Smooth muscle cell of the brain vasculature (primary cell): ENCODE measurements at places on chromosomes 16 and 17.

DNA sequence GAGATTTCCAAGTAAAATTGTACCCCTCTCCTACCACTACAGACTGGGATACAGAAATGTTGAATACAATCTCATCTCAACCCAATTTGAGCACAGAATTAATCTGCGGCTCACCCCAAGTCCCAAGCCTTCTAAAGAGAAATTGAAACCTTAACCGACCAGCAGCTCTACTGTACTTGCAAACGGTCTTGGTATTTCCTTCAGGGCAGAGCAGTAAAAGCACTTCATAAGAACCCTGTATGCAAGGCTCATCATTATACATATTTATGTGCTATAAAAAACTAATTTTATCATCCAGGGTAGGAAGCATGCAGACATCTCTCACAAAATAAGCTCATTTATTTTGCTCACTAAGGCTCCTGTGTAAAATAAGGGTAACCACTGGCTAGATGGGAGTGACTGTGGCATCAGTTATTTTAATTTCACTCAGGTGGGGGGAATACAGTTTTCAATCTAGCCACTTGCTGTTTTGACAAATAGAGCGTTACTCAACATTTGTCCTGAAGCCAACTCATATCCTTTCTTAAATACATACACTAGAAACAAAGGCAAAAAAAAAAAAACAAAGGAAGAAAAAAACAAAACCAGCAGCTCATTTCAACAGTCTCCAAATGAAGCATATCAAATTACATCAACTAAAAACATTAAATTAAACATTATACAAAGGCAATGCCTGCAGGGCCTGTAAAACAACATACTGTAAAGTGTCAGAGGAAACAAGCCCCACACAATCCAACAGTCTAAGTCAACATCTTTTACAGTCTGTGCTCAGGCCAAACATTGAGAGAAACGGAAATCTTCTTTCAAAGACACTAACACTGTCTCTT, 65.0 kb downstream of the PARN start:
- no peak for DNase-seq

- no peak for DNase-seq
Measured at GRCh38 chr17:76268015-76268749, 3.0 kb downstream of the UBALD2 start.

DNA sequence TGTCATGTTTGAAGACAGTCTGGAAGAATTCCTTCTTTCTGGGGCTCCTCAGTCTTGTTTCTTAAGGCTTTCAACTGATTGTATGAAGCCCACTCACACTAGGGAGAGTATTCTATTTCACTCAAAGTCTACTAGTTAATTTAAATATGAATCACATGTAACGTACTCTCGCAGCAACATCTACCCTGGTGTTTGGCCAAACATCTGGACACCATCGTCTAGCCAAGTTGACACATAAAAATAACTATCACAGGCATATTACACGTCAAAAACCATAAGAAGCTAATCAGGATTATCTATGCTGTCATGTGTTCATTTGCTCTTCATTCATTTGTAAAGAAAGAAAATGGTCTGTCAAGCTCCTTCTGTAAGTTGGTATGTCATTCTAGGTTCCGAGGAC, 787.4 kb downstream of the KCNJ2 start:
- no peak for DNase-seq

DNA sequence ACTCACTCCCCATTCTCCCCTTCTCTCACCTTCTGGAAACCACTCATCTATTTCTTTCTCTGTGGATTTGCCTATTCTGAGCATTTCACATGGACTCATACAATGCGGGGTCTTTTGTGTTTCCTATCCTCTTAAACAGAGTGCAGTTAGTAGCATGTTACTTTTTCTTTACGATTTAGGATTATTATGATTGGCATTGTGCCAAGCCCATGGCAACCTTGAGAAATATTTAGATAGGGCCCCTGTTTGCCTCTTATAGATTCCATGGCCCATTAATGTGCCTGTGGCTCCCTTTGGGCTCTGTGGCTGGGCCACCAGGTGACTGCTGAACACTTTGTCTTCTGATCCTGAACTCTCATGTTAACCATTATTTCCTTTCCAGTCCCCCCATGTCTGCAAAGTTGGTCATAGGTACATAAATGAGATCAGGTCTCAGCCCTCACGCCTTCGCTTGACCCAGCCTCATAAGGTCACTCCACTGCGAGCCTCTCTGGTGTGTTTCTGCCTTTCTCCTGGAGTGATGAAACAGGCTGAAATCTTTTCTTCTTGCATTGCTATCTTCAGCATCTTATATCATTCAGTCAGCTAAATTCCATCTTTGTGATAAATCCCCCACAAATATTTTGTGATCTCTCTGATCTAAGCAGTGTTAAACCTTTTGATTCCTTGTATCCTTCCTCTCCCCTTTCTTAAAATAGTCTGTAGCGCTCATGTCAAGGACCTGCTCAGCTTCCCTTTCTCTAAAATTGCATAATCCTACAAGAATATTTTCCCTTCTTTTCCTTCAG, 44.0 kb downstream of the MYH3 start:
- DNase-seq, result no peak

DNA sequence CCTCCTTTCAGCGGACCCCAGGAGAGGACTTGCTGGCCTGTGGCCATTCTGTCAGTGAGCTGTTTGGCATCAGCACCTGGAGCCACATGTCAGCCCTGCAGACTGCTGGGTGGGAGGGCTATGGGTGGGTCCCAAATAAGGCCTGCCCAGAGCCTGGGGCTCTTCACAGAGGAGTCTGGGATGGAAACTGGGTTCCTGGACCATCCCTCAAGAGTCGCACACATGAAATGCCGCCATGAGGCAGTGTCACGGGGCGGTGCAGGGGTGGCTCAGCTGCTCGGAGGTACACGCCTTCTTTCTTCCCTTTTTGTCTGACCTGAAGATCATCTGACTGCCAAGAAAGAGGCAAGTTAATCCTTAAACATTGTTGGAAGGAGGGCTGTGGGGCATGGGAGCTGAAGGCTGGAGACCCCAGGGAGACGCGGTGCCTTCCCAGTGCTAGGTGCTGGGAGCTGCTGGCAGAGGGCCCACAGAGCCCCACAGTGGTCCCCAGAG, 14.8 kb downstream of the MPRIP start:
- DNase-seq, result no peak

GRCh38 chr16:31213877-31214707, at the start of gene TRIM72:
TSS of gene TRIM72 (plus strand) at chr16:31214119. CDS start at chr16:31214739, 620 bp downstream.
- DNase-seq, result no peak

- no peak for DNase-seq
Measured at GRCh38 chr17:47413872-47414271, 90.1 kb downstream of the EFCAB13 start.

DNA sequence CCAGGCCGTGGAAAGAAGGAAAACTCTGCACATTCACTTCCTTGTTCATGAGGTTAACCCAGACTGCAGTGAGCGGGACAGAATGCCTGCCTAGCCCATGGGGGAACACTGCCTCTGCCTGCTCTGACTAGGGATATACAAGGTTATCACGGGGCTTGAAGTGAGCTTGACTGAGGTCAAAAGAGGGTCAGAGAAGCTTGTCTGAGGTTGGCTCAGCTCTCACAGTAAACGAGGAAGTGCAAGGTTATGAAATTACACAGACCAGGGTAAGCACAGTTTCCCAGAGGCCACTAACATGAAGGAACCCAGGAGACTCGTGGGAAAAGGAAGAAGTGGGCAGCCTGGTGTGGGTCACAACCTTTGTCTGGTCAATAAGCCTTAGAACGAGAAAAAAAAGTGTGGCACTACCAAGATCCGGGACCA, 28.7 kb downstream of the HIC1 start:
- no peak for DNase-seq

DNA sequence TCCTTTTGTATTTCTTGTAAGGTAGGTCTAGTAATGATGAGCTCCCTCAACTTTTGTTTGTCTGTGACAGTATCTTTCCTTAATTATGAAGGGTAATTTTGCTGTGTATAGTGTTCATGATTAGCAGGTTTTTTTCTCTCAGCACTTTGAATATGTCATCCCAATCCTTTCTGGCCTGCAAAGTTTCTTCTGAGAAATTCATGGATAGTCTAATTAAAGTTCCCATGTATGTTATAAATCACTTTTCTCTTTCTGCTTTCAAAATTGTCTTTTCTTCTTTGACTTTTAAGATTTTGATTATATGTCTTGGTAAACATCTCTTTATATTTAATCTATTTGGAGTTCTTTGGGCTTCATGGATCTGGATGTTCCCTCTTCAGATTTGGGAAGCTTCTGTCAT, 54.3 kb upstream of the ZKSCAN2 start:
- no peak for DNase-seq

GRCh38 chr17:17075125-17075781, 33.0 kb downstream of the MPRIP start:
- peak; percentile 56 for DNase-seq

DNA sequence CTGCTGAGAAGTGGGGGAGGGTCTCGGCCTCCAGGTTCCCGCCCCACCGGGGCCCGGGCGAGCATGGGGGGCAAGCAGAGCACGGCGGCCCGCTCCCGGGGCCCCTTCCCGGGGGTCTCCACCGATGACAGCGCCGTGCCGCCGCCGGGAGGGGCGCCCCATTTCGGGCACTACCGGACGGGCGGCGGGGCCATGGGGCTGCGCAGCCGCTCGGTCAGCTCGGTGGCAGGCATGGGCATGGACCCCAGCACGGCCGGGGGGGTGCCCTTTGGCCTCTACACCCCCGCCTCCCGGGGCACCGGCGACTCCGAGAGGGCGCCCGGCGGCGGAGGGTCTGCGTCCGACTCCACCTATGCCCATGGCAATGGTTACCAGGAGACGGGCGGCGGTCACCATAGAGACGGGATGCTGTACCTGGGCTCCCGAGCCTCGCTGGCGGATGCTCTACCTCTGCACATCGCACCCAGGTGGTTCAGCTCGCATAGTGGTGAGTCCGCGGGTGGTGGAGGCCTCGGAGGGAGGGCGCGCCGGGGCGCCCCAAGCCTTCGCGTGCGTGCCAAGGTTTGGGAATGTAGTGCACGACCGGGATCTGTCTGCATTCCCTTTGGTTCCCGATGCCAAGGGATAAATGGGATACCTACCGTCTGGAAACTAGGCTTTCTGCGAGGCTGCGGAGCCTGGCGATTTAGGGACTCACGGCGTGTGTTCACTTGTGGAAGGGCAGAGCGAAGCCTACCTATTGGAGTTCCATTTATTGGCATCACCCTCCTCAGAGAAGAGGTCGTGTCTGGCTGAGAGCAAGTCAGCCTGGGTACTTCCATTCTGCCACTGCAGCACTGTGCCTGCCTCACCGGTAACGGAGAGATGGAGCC, 1.0 kb downstream of the ZNRF1 start:
- no peak for DNase-seq

DNA sequence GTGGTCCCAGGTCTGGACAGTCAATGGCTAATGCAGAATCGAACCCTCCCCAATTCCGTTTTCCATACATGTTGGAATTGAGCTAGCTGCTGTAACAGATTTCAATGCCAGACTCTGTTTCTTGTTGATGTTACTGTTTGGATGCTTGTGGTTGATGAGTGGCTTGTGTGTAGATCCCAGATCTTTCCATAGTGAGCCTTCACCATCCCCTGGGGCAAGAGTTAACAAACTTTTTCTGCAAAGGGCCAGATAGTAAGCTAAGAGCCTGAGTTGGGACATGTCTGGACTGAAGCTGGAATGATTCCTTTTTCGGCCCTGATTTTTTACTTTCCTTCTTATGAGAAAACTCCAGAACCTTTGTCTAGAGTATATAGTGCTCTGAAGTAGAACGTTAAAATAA, 296.3 kb downstream of the CPPED1 start:
- no peak for DNase-seq

DNA sequence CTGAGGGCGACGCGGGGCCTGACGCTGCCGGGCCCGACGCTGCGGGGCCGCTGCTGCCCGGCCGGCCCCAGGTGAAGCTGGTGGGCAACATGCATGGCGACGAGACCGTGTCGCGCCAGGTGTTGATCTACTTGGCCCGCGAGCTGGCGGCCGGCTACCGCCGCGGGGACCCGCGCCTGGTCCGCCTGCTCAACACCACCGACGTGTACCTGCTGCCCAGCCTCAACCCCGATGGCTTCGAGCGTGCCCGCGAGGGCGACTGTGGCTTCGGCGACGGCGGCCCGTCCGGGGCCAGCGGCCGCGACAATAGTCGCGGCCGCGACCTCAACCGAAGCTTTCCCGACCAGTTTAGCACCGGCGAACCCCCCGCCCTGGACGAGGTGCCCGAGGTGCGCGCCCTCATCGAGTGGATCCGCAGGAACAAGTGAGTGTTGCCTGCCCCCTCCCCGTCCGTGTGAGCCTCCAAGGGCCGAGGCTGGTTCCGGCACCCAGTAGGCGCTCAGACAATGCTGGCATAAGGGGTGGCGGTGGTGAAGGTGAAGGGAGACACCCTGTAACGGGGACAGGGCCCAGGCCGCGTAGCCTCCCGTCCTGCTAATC, 676 bp downstream of the CPD start:
- no peak for DNase-seq

DNA sequence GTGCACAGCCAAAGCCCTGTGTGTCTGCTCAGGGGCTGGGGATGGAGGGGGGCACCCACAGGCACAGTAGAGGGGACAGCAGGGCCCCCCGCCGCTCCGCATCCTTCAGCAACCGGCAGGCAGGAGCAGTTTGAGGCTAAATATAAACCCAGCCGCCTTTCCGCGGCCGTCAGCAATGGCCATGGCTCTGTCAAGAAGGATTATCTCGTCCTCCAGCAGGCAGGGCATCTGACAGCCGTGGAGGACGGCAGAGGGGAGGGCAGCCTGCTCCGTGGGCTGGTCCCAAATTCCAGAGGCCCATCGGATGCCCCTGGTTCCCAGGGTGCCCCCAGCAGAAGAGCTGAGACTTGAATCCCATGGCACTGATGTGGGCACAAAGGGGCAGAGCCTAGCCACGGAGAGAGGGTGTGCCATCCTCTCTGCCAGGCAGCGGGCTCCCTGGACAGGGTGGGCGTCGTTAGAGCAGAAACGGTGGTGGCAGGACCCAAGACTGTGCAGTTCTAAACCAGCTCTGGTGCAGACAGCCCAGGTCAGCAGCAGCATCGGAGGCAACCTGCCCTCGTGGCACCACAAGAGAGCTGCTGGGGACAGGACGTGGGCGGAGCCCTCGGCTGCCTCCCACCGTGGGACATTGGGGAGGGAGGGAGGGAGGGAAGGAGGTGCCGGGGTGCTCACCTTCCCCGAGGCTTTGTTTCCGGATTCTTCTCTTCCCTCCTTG, 198.8 kb upstream of the CIBAR2 start:
- DNase-seq, result no peak

DNA sequence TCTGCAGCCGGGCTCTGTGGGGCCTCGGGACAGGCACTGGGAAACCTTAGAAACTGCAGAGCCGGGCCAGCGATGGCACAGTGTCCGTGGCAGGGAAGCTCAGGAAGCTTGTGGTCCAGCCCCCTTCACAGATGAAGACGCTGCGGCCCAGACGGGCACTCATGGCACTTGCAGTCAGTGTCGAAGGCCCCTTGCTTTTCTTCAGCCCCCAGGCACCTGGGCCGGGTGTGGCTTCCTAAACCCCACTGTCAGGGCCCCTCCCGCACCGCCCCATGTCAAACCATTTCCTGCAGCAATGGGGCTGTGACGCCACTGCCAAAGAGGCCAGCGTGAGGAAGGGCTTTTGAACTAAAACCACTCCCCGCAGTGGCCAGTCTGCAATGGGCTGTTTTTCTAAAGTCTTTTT, 164.0 kb downstream of the LAT start:
- DNase-seq, result no peak

DNA sequence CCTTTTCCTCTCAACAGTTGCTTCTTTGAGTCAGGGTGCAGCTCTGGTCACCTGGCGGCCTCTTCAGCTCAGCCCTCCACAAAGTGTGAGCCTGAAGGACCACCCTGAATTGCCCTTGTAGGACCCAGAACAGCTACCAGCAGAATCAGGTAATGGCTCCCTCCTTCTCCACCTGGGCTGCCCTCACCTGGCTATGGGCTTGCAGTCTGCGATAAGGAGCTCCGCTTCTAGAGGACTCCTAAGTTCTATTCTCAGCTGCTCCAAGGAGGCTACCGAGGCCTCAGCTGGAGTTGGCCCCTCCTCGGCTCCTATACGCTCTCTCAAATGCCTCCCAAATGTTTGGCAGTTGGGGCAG, 13.4 kb downstream of the SMIM5 start:
- no peak for DNase-seq
